ENCODE measurements at places on chromosomes 16 and 17. TPM values are rescaled to one million over a fixed set of nuclear protein-coding genes. Genes with fewer than 3 reads are reported as not detected.

DNA sequence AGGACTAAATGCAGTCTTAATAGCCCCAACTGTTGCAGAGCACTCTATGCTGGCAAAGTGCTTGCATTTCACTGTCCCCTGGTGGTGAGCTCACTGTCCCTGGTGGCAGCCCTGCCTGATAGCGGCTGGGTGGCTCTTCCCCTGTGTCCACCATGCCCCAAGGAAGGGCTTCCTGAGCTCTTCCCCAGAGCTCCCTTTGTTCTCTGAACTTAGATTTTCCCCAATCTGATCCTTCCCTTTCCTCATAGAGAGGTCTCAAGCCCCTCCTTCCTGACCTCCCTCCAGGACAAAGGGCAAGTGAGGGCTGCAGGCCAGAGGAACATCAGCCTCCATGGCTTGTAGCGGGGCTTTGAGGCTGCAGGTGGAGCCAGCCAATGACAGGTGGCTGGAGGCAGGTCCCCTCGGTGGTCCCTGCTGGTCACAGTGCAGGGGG lies 17.0 kb downstream of the BEAN1 start:
- no peak for DNase-seq
- H3K27me3 ChIP-seq = peaks cover 26% of the 10 kb centered on the region
- no peaks in the 10 kb centered on the region for H3K4me1 ChIP-seq
- no peak overlapping the region for H3K27ac ChIP-seq
- no peaks in the 10 kb centered on the region for H3K36me3 ChIP-seq

- H3K27ac ChIP-seq = no peak overlapping the region
- H3K27me3 ChIP-seq = peaks cover 2% of the 10 kb centered on the region
- peak; percentile 74 for DNase-seq
- H3K4me1 ChIP-seq = peaks cover under 1% of the 10 kb centered on the region
Observed at GRCh38 chr16:3094289-3095027, 4.6 kb downstream of the ZSCAN10 start.

Gene BORCS6
- total RNA-seq = 9.0 TPM

DNA sequence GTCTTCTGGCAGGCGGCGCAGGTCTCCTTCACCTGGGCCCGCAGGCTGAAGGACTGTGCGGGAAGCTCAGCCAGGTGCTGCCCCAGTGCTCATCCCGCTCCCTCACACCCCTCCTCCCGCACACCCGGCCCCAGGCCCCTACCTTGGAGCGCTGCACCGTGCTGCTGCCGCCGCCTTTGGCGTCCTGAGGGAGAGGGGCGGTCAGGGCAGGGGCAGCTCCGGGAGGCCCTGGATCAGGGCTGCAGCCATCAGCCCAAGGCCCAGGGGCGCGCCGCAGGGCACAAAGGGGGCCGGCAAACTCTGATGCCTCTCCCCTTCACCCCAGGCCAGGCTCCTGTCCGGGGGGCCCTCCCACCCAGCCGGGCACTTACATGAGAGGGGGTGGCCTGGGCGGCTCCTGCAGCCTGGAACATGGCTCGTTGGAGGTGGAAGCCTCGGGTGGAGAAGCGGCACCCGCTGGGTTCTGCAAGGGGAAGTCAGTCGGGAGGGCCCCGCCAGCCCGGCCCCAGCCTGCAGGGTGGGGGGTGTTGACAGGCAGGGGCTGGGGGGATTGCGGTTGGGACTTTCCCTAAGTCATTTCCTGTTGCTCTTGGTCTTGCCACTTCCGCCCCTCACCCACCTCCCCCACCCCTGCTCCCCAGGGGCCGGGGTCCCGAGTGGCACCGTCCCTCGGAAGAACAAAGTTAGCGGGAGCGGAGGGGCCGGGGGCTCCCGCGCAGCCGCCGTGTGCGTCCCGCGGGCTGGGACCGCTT lies 863 bp downstream of the LIMD2 start:
- peak overlapping the region; percentile 48 for H3K27ac ChIP-seq
- H3K4me3 ChIP-seq = peak overlapping the region; percentile 61
- peak; percentile 56 for DNase-seq
- peaks cover 20% of the 10 kb centered on the region for H3K4me1 ChIP-seq
- H3K36me3 ChIP-seq = peaks cover 13% of the 10 kb centered on the region

DNA sequence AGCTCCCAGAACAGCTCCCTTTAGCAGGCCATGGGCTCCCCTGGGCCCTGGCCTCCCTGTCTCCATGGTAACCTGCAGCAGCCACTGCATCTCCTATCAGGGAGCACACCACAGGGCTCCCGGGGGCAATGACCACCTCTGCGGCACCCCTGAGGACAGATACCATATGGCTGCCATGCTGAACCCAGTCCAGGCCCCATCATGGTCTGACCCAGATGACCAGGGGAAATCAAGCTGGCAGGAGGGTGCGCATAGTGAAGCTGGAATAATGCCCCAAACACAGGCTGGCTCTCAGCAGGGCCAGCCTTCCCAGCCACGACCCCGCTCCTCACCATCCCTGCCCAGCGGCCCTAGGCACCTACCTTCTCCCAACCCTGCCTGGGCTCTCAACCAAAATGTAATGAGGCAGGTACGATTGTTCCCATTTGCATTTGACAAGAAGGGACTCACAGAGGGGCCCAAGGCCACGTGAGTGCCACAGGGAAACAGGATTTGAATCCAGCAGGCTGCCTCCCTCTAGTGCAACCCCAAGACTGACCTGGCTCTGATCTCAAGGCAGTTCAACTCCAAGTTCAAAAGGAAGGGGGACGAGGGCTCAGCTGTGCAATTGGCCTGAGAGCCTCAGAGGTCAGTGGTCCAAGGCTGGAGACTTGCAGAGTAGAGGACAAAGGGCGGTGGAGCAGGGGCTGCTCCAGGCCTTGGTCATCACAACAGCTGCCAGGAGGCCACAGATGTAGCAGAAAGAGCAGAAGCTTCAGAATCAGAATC lies 2.4 kb downstream of the RUNDC3A start:
- no peak overlapping the region for H3K4me3 ChIP-seq
- peaks cover 31% of the 10 kb centered on the region for H3K27me3 ChIP-seq
- H3K27ac ChIP-seq = no peak overlapping the region
- no peak for DNase-seq
- H3K36me3 ChIP-seq = no peaks in the 10 kb centered on the region
- no peaks in the 10 kb centered on the region for H3K4me1 ChIP-seq

DNA sequence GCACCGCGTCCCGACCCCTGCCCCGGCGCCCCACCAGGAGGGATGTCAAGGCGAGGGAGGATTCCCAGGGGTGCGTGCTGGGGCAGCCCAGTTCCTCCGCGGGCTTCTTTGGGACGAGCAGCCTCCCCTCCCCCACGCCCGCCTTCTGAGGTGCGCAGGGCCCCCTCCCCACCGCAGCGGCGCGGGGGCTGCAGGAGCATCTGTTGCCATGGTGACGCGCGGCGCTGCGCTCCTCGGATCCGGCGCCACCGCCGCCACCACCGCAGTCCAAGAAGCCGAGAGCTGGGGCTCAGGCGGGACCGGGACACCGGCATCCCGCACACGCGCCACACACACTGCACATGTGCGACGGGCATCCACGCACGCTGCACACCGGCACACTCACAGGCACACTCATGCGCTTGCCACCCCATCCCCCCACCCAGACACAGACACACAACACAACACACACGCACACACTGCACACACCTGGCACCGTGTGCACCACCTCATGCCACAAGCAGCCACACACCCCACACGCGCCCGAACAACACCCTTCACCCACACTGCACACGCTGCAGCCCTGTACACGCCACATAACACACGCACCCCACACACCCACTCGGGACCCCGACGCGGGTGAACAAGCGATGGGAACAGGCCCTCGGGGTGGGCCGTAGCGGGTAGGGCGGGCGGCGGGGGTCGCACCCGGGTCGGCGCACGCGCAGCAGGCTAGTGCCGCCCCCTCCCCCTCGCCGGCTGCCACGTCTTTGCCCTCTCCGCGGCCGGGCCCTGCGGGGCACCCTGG lies 17.0 kb downstream of the ENPP7 start:
- H3K4me3 ChIP-seq = no peak overlapping the region
- no peaks in the 10 kb centered on the region for H3K4me1 ChIP-seq
- peaks cover 45% of the 10 kb centered on the region for H3K27me3 ChIP-seq

Gene CACNG3
- total RNA-seq = not detected

Data from endothelial cell of umbilical vein (primary cell).